GM06990 (cell line): ENCODE measurements at places on chromosomes 5 and 9.

GRCh38 chr9:90408659-90409058 is 234.0 kb downstream of the DIRAS2 start:
- no peak for DNase-seq

- peak; percentile 49 for DNase-seq
Measured at GRCh38 chr5:139696894-139697658, 48.9 kb downstream of the CXXC5 start.

GRCh38 chr9:75544815-75545214 is 345.7 kb upstream of the PCSK5 start:
- DNase-seq: no peak

- no peak for DNase-seq
Measured at GRCh38 chr5:93277051-93277450, 304.0 kb downstream of the NR2F1-AS1 start.

GRCh38 chr9:82140471-82140870 is 151.9 kb downstream of the SPATA31D1 start:
- no peak for DNase-seq

DNA sequence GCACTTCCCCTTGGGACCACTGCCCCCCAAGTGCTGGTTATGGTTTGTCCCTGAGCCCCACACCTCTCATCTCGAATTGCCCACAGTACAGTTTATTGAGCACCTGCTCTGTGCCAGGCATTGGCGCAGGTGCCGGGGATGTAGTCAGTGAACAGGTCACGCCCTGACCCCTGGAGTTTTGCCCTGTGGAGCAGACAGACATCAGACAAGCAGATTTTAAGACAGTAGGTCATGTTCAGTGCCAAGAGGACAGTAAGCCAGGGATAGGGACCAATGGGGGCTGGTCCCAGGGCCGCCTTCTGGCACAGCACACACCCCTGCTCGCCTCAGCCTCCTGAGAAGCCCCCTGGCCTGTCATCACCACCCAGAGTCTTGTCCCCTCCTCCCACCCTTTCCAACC is 21.9 kb downstream of the ROPN1L start:
- DNase-seq: no peak

DNA sequence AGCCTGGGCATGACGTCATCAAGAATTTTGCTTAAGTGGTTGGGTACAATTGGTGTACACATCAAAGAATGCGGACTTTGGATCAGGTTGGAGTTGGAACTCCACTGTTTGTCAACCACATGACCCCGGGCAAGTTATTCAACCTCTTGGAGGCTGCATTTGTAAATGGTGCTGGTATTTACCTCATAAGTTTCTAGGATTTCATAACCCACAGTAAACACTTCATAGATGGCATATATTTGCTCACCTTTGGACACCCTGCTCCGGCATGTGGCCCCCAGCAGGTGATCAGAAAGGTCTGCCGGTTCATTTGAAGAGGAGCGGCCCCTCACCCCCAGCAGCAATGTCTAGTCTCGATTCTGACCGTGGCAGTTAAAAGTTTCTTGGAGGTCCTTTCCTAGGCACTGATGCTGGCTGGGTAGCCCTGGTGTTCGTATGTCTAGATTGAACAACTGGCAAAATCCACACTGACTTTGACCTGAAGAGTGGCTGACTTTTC is 60.6 kb downstream of the IL6ST start:
- DNase-seq: no peak

GRCh38 chr5:88670461-88670860 is 212.5 kb downstream of the MEF2C start:
- DNase-seq: no peak

DNA sequence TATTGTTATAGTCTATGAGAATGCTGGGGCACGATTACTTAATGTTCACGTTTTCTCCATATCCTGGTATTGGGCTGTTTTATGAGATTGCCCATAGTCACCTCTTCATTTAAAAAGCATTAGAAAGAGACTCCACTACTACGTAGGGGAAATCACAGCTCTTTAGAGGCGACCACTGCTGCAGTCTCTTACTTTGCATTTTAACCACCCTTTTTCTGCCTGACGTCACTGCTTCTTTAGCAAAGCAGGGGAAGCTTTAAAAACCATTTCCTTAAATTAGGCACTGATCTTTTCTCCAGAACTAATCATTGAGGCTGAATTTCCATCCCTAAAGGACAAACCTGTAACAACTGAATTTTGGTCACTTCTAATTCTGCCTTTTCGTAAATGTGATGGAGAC is 38.9 kb downstream of the ZNF608 start:
- no peak for DNase-seq
